ENCODE measurements at places on chromosomes 11 and 22. TPM values are rescaled to one million over a fixed set of nuclear protein-coding genes. Genes with fewer than 3 reads are reported as not detected.

- DNase-seq, result peak; percentile 91
These were observed at the start of gene TTC17 for GRCh38 chr11:43358801-43359421. Gene TTC17, plus strand, starts transcription at chr11:43358920. Its CDS starts 35 bp downstream, at chr11:43358955.

GRCh38 chr22:49048591-49048990 lies 779.1 kb downstream of the BRD1 start:
- no peak for DNase-seq

GRCh38 chr11:47617417-47617809 lies 23.2 kb upstream of the C1QTNF4 start:
- DNase-seq, result no peak

- DNase-seq, result no peak
These were observed 1.3 kb downstream of the PLEKHA7 start for GRCh38 chr11:17012712-17013547.

DNA sequence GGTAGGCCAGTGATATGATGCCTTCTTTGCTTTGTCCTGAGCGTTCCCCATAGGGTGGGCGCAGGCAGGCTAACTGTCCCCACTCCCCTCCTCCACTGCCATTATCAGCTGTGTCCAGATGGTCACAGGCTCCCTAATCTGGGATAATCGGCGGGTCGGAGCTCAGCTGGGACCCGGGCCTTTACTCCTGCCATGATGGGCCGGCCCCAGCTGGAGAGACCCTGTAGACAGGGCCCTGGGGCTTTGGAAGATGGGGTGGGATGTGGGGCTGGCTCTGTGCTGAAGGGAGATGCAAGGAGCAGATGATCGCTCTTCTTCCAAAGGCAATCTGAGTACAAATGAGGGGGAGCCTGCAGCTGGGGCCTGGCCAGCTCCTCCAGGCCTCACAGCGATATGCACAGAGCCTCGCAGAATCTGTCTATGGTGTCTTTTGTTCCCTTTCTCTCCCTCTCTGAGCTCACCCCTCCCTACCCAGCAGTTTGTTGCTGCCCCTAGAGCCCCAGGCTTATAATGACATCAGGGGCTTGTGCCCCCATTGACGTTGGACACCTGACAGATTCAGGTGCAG lies 11.9 kb downstream of the KLHL35 start:
- no peak for DNase-seq

GRCh38 chr11:61757213-61757862 lies 4.9 kb downstream of the MYRF start:
- DNase-seq, result no peak

DNA sequence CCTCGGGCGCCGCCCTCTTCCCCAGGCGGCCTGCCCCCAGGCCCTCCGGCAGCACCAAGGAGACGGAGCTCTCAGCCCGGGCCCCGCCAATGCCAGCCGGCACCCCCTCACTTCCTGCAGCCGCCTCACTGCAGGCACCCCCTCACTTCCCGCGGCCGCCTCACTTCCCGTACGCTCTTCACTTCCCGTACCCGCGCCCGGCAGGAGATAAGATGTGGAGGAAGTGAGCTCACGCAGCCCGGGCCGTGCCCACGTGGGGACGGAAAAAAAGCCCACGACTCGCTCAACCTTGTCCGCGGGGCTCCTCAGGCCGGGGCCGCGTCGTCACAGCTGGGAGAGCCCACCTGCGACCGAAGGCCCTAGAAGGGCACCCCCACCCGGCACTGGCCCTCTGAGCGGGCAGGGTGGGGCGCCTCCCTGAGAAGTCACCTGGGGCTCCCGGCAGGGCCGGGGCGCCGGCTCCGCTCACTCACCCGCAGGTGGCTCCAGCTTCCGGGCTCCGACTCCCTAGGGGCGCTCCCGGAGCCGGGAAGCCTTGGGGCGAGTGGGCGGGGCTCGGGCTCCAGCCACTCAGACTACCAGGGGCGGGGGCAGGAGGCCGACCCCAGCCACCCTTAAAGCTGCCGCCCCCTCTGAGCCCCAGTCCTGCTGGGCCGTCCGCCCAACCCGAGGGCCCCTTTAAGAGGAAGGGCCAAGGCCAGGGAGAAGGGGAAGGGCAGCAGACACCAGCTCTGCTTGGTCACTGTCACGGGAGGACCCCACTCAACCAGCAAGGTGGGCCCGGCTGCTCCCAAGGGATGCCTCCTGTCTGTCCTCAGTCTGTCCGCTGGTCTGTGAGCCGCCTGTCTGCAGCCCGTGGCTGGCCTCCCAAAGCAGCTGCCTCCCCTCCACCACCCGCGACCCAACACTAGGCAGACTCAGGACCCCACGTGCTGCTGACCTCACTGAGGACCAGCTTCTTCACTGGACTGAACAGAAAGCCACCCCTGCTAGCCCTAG lies 31.4 kb downstream of the PISD start:
- peak; percentile 86 for DNase-seq

- no peak for DNase-seq
These were observed 172.5 kb downstream of the CTTN start for GRCh38 chr11:70570693-70571395.

GRCh38 chr11:92473736-92474135 lies 249.1 kb downstream of the FAT3 start:
- no peak for DNase-seq

- no peak for DNase-seq
These were observed 22.9 kb upstream of the THY1 start for GRCh38 chr11:119445850-119446249.

DNA sequence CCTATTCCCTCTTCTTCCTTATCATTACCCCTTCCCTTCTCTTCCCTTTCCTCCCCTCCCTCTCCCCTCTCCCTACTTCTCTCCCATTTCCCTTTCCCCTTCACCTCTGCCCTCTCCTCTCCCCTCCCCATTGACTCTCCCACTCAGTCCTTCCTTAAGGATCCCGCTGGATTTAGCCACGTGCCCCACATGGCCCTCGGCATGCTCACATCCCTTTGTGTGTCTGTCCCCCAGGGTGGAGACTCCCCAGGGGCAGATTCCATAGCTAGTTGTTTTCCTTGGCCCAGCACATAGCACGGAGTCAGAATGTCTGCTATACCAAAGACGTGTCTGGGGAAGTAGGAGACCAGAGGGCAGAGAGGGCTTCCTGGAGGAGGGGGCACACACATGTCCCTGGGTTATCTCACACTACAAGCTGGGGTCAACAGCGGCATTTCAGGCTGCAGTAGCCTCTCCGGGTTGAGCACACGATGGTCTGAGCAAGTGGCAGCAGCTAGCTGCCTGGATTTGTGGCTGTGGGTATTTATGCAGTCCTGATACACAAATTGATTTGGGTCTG lies 487.0 kb downstream of the TBC1D22A start:
- no peak for DNase-seq

- DNase-seq, result no peak
These were observed 68.3 kb downstream of the HIPK3 start for GRCh38 chr11:33325451-33325850.

- no peak for DNase-seq
These were observed 7.8 kb downstream of the CD3E start for GRCh38 chr11:118312328-118312727.

GRCh38 chr22:43127166-43127908 lies 15.9 kb downstream of the MCAT start:
- DNase-seq, result no peak

- DNase-seq, result no peak
These were observed 7.4 kb downstream of the CD248 start for GRCh38 chr11:66309475-66309874.

GRCh38 chr11:35324981-35325380 lies 94.4 kb downstream of the SLC1A2 start:
- DNase-seq, result no peak

DNA sequence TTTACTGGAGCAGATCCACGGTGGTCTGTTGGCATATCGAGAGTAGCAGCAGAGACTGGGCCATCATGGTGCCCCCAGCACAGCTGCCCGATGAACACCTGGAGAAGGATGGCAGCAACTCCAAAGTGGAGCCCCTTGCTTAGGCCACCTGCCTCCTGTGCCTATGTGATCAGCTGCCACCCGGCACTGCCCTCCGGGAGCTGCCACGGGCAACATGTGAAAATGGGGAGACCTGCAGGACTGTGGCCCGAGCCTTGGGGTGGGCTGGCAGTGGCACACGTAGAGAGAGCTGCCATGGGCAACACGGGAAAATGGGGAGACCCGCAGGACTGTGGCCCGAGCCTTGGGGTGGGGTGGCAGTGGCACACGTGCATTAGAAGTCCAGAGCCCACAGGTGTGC lies 3.1 kb downstream of the FXYD2 start:
- no peak for DNase-seq

DNA sequence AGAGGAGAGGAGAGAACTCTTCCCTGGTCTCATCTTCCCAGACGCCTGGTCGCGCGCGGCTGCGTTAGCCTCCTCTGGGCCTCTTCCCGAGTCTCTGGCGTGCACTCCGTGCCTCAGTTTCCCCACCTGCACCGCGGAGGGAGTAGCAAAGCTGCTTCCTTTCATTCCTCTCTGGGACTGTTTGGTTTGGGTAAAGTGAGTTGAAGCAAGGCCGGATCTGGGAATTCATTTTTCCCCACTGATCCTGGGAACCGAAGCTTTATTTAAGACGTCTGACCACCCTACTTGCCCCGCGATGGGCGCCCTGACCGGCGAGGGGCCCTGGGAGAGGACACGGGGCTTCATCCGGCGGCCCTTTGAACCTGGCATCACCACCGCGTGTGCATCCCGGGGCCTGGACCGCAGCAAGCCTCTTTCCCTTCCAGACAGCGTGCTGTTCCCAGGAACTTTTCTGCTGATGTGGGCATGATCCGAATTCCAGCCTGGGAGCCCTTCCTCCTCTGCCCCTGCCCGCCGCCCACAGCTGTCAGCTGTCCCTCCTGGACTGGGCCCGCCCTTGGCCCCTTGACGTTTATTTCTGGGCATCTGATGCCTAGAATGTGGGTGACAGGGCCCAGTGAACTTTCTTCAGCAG lies 758 bp downstream of the LDLRAD3 start:
- no peak for DNase-seq

DNA sequence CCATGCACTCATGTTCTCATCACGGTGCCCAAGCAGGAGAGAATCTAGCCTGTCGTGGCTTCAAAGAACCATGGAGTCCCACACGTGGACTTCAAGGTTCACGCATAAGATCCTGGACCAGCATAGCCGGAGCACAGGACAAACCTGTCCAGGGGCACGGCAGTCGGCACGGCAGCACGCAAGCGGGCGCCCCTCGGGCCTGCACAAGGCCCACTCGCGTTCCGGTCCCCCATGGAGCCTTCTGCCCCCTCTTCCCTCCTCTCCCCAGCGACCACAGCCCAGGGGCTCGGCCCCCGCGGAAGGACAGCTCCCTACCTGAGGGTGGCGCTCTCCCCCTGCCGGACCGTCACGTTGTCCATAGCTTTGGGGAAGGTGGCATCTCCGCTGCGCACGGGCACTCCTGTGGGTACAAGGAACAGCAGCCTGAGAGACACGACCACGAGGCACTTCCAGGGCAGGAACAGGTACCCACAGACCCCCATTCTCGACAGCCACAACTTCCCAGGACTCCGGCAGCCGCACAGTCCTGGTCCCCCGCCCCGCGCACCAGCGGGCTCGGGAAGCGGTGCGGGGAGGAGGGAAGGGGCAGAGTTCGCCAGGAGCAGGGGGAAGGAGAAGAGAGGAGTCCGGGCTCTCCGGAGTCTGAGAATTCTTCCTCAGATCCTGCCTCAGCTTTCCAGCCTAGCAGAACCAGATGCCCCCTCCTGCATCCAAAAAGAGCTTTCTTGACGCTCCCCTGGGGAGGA lies 589.5 kb downstream of the OPCML start:
- DNase-seq, result no peak

- DNase-seq, result no peak
These were observed 14.3 kb downstream of the ATP5MG start for GRCh38 chr11:118415739-118416068.

GRCh38 chr11:74154620-74155281 lies 16.1 kb downstream of the C2CD3 start:
- DNase-seq, result no peak

MAPK8IP1 gene
- polyA plus RNA-seq, result not detected

RAG2 gene
- not detected for polyA plus RNA-seq

SIPA1 gene
- 238 TPM for polyA plus RNA-seq

GDPD4 gene
- not detected for polyA plus RNA-seq

DERL3 gene
- polyA plus RNA-seq, result not detected

APOL5 gene
- polyA plus RNA-seq, result not detected

CCDC81 gene
- 0.40 TPM for polyA plus RNA-seq

FOLH1 gene
- not detected for polyA plus RNA-seq

TRIM77 gene
- not detected for polyA plus RNA-seq

GPR83 gene
- polyA plus RNA-seq, result not detected

OR52H1 gene
- polyA plus RNA-seq, result not detected

E2F8 gene
- polyA plus RNA-seq, result not detected

KCNK4 gene
- not detected for polyA plus RNA-seq

CNTF gene
- 0.28 TPM for polyA plus RNA-seq

DGCR6 gene
- polyA plus RNA-seq, result 1.0 TPM

MYOD1 gene
- polyA plus RNA-seq, result not detected

OR10A2 gene
- not detected for polyA plus RNA-seq

OR2D2 gene
- not detected for polyA plus RNA-seq

C11orf91 gene
- polyA plus RNA-seq, result not detected

JAML gene
- 195 TPM for polyA plus RNA-seq

PPP6R3 gene
- polyA plus RNA-seq, result 44.0 TPM
